Activated CD4-positive, CD25-positive, alpha-beta regulatory T cell treated with anti-CD3 and anti-CD28 coated beads, Interleukin-2, amount 50 U/mL, for 72 hours (primary cell): ENCODE measurements at places on chromosomes 5 and 9.

DNA sequence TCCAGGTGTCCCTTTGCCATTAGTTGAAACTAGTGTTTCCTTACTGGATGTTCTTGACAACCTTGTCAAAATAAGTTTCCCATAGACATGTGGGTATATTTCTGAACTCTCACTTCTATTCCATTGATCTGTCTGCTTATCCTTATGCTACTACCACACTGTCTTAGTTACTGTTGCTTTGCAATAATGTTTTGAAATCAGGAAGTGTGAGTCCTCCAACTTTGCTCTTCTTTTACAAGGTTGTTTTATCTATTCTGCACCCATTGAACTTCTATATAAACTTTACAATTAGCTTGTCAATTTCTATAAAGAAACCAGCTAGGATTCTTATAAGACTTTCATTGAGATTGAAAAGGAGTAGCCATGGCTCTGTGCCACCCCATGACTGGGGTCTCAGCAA is 24.3 kb downstream of the CD14 start:
- no peak for DNase-seq

- no peak for DNase-seq
Measured at GRCh38 chr5:26572480-26572879, 465.9 kb downstream of the CDH9 start.

GRCh38 chr9:113872485-113873143 is 3.5 kb upstream of the ZNF618 start:
- DNase-seq = no peak

DNA sequence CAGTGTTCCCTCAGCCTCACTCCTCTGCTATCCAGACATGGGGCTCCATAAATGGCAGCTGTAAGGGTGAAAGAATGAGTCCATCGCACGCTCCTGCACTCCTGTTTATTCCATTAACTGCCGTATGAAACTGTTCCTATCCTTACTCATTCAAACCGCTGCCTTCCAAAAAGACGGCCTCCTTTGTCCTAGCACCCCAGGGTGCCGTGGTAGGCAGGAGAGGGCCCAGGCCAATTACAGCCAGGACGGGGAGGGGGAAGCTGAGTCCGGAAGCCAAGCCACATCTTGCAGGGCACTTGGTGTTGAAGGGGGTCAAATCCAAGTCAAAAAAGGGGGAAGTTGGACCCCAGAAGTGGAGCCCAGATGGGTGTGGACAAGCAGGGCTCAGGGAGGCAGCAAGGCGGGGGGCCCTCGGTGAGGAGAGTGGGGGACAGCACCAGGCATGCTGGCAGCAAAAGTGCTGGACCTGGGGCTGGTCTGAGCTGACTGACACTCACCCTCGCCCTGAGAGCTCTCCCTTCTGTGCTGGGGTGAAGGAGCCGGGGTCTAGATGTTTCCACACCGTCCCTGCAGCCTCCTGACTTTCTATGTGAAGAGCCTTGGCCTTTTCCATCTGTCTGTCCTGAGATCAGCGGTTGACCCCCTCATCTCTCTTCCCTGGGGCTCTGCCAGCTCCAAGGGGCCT is 63.3 kb downstream of the COL23A1 start:
- DNase-seq = no peak

DNA sequence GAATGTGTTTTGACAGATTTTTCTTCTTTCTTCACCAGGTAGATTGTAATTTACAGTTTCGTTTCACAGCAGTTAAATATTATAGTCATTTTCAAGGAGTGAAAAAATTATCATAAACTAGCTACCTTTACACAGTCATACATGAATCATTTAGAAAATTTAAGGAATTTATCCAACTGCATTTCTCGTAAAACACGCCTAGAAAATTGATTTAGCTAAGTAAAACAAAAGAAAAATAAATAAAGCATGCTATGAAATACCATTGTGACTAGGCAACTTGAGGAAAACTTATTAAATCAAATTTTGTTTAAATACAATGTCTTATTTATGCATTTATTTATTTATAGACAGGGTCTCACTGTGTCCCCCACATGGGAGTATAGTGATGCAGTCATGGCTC is 109.9 kb upstream of the EMB start:
- DNase-seq = no peak

DNA sequence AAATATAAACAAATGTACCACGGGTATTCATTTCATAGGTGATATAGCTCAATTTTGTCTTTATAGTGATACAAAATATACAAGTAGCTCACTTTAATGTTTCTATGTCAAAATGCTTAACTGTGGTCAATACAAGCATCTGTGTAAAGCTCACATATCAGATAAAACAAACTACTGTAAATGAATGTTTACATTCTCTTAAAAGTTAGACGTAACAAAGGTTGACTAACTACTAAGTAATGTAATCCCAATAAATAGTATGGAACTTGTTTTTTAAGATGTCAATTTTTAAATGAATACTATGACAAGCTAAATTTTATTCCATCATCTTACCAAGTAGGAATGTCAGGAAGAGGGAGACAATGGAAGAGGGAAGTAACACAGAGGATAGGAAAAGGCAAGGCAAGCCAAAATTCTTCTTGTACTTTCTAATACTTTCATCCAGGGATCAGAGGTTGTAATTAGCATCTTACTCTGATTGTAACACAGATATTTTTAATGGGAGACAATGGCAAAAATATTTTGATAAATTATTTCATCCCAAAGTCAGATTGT is 105.5 kb downstream of the STRBP start:
- DNase-seq = no peak

- no peak for DNase-seq
Measured at GRCh38 chr9:124973807-124974206, 32.9 kb upstream of the GOLGA1 start.
